ENCODE measurements at places on chromosomes 12 and 14.
A peak's percentile ranks its signal among the peaks of the same experiment; 100 is the strongest.

DNA sequence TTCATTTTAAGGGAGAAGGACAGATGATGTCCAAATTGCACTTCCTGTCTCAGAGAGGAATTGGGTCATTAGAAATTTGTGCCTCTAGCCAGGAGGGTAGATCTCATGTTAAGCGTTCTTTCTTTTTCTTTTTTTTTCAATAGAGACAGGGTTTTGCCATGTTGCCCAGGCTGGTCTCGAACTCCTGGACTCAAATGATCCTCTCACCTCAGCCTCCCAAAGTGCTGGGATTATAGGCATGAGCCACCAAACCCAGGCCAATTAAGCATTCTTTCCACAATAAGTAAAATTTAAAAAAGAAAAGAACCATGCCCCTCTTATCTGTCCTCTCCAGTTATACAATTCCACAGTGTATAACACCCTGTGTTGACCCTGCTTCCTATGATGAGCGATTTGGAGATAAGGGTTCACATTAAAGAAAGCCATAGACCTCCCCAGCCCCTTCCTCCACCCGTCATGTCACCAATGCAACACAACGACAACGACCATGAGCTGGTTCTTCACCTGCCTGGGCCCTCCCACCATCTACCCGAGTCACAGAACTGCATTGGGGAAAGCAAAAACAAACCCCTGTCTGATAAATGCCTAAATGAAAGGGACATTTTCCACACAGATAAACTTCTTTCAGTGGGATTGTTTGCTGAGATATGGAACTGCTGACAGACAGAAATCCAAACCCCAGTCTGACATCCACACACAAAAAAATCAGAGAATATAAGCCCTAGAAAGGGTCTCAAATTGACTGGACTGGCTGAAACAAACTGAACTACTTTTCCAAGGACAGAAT is 37.3 kb downstream of the SSH1 start:
- DNase-seq, result no peak

- peak; percentile 58 for DNase-seq
Observed at GRCh38 chr14:55731881-55732498, 152.0 kb downstream of the KTN1 start.

DNA sequence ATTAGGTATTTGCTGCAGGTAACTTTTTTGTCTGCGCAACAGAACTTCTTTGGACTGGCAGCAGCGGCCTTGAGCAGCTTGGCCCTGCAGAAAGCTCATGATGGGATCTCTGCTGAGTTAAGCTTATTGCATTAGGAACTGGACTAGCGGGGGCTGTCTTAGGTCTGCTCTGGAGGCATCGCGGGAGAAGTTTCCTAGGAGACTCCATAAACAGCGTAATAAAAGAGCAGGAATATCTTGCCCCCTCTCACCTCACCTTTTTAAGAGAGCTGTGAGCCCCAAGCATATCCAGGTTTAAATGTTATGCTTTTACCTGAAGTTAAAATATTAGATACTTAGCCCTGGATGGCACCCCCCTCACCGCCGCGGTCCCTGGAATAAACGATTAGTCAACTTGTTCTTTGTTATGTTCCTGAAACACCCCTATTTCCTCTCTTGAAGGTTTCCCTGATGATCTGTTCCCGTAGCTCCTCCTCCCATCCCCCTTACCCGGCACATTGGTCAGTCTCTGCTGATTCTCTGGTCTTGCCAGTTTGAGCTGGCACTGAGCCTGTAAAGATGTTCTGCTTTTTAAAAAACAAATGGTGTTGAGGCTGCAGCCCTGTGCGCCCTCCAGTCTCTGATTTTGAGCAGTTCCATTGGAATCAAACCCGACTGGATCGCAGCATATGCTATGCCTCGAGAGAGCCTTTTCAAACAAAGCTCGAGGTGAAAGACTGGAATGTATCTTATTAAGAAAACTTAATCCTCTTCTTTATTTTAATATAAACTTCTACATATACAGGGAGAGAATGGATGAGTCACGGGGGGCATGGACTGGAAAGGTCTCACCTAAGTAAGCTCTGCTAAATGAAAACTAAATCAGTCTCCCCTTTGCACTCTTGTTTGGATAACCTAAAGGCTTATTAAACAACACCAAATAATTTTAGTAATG is 1.9 kb downstream of the MLXIP start:
- DNase-seq, result no peak

DNA sequence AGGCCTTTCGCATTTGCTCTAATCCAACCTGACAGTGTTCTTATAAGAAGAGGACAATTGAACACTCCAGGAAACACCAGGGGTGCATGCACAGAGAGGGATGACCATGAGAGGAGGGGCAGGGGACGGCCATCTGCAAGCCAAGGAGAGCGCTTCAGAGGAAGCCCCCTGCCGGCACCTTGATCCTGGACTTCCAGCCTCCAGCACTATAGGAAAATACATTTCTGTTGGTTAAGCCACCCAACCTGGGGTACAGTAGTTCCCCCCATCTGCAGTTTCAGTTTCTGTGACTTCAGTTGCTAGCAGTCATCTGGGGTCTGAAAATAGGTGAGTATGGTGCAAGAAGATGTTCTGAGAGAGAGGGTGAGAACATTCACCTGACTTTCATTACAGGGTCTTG is 64.7 kb downstream of the CLMN start:
- no peak for DNase-seq

All from activated gamma-delta T cell treated with Interleukin-2 at 50 U/mL for 16 hours (primary cell).